Activated CD8-positive, alpha-beta memory T cell treated with anti-CD3 and anti-CD28 coated beads for 4 hours (primary cell): ENCODE measurements at places on chromosomes 5 and 9.

GRCh38 chr5:122273696-122274095 lies 38.3 kb upstream of the SNCAIP start:
- no peak for DNase-seq

GRCh38 chr5:14552017-14552416 lies 29.6 kb upstream of the OTULINL start:
- no peak for DNase-seq

- DNase-seq: no peak
Observed at GRCh38 chr5:38719916-38720315, 125.9 kb upstream of the OSMR start.

DNA sequence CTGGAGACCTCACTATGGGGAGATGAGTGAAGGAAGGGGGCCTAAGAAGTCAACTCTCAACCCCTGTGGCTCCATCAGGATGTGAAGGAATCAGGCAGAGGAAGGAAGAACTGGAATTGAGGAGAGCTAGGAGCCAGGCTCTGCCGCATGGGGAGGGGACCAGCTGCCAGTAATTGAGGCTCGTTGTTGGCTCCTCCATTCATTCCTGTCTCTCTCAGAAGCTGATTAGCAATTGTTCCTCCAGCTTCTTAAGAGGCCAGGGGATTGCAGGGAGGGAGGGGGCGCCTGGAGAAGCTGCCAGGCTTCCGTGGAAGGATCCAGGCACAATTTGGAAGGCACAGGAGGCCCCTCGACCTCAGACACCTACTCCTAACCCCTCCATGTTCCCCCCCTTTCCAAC lies 20.5 kb upstream of the TTLL11 start:
- DNase-seq: no peak

DNA sequence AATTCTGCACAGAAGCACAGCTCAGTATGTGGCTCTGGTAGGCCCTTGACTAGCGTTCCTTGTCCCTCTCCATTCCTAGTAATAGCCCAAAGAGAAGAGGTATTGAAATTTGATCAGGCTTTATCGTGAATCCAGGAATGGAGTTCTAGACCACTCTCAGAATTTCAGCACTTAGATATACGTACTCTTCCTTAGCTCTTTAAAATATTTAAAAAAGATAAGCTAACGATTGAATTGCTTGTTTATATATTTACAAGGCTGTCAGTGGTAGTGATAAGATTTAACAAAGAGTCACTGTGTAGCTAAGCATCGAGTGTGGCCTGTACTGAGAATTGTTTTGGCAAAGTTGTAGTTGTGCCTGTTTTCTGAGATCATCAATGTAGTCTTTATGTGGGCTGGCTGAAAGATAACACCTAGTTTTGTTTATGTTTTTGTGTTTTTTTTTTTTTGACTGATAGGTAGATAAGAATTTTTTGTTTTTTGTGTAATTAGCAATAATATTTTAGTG lies 2.5 kb downstream of the KIAA1958 start:
- no peak for DNase-seq

DNA sequence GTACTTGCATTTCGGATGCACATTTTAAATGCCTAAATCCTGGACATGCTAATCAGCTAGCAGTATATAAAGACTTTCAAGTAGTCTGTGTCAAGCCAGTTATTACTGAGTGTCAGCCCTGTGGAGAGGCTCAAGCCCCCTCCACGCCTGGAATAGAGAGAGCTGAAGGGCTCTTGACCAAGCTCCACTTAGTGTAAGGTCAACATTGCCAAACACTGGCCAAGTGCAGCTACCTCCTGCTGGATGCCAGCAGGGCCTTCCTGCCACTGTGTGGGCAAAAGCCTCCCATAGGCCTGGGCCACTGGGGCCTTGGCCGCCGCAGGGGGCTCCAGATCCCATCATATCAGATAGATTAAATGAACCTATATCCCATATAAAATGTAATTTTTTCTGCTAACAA lies 239.4 kb upstream of the PANK3 start:
- DNase-seq: no peak

- DNase-seq: no peak
Observed at GRCh38 chr5:140553657-140554056, 3.6 kb downstream of the SRA1 start.
